Skin of body (tissue), 3 donors: ENCODE measurements at places on chromosomes 7 and 10.

- no peak for DNase-seq
Measured at GRCh38 chr10:47081264-47081663, 170.0 kb downstream of the PTPN20 start.

DNA sequence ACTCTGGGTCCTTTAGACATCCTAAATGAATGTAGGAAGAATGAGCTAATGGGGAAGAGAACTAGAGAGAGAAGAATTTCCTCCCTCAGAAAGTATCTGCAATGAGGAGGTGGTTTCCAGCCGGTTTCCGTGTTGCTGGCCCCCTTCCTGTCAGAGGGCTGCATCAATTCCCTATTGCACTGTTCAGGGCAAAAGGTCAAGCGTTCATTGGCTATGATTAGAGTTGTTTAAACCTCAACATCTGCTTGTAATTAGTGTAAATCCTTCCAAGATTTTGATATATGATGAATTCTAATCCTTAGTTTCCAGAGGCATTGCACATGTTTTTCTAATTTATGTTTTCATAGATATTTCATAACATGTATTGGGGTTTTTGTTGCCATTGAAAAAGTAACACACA, 107.3 kb upstream of the SGCE start:
- peak; percentile 93 for DNase-seq

DNA sequence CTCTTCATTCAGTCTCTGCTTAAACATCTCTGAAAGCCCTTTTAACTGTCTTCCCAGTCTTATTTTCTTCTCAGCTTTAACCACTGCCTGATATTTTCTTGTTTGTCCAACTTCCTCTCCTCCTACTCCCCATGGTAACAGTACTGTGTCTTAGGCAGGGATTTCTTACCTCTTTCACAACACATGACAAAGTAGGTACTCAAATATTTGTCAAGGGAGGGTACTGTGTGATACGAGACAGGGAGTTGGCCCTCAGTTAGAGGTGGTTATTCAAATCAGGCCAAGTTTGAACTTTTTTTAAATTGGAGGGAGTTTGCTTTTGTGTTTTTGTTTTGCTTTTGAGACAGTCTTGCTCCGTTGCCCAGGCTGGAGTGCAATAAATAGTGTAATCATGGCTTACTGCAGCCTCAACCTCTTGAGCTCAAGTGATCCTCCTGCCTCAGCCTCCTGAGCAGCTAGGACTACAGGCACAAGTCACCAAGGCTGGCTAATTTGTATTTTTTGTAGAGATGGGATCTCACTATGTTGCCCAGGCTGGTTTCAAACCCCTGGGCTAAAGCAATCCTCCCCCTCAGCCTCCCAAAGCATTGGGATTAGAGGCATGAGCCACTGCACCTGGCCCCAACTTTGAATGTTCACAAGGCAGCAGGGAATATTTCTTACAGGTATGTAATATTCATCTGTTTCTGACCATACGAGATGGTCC, 2.5 kb upstream of the KPNA7 start:
- no peak for DNase-seq

DNA sequence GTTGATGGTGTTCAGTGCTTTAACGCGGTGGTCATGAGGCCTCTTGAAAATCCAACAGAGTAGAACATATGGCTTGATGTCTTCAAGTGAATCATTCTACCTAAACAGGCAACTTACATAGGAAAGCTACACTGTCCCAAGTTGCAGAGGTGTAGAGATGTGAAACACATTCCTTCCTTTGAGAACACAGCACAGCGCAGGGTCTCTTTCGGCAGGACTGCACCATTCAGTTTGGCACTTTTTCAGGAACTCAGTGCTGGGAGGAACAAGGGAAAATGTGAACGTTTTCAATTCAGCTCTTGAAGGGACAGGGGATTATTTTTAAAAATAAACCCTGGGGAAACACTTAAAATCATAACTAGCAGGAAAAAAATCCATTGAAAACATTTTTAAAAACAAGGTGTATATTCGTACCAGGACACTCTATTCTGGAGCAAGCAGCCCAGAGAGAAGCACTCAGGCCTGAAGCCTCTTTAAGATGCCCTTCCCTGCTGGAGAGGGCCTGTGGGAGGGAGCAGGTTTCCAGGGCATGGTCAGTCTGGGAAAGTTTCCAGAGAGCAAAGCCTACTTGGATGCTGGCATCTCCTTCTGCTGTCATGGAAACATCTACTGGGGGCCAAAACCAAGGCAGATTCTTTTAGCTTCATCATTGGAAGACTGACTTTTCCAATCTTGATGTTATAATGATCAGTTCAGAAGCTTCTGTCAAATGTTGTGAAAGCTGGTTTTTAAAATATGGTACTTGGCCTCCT, 60.4 kb upstream of the NPVF start:
- no peak for DNase-seq

GRCh38 chr10:43820663-43821062, 172.0 kb upstream of the ZNF32 start:
- no peak for DNase-seq

- DNase-seq, result no peak
Measured at GRCh38 chr10:36766940-36767339, 358.5 kb upstream of the ANKRD30A start.

DNA sequence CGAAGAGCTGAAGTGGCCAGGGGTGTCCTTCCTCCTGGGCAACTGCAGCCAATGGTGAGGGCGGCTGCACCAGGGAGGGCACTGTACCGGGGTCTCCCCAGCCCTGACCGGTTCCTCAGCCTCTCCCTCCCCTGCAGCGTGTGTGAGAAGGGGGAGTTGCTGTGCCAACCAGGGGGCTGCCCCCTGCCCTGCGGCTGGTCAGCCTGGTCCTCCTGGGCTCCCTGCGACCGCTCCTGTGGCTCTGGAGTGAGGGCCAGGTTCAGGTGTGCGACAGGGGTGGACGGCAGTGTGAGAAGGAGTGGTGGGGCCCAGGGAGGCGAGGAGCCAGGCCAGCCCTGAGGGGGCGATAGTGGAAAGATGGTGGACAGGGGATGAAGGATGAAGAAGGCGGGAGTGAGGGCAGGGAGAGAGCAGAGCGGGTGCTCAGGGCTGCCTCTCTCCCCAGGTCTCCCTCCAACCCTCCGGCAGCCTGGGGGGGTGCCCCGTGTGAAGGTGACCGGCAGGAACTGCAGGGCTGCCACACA, 30.2 kb upstream of the ZNF467 start:
- DNase-seq, result no peak

DNA sequence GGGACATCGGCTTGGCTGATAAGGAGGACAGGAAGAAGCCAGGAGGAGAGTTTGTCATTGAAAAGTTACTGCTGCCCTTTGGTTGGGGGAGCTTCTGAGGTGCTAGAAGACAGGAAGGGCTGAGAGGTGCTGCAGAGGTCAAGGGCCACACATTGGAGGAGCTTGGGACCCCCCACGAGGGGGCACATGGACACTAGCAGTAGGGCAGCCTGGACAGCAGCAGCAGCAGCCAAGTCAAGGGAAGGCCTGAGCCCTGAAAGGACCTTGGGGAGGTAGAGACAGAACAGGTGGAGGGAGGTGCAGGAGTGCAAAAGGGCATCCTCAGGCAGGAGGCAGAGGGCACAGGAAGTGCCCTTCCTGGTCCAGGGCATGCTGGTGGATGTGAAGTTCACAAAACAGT, 439.7 kb upstream of the IGFBP3 start:
- no peak for DNase-seq

- DNase-seq, result no peak
Measured at GRCh38 chr10:48729941-48730457, 45.3 kb downstream of the WDFY4 start.

DNA sequence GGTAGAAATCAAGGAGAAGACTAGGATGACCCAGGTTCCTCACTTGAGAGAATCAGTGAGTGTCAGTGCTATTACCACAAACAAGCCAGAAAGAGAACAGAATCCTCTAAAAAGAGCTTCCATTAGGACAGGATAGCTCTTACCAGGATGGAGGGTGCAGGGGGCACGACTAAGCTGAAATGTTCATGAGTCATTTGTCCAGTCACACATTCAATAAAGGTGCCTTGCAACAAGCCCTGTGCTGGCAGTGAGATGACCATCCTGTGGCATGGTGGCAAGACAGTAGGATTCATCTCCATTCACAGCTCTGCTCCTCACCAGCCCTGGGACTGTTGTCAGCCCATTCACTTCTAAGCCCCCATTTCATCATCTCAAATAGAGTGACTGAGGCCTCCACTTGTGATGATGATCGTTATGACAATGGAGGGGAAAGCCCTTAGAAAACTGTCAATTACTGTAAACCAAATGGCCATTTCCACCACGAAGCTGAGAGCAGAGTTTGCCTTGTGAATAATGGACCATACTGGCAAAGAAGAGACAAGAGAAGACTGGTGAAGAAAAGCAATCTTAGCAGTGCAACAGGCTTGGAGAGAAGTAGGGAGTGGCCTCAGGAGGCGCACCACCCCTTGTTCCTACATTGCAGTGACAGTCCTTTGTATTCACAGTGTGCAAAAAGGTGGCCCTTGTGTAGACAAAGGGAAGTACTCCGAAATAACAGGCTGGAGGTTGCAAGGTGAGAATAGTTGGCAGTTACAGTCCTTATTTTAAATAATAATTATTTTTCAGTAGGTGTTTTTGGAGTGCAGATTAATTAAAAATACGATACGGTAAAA, 9.0 kb upstream of the WIPF3 start:
- no peak for DNase-seq

DNA sequence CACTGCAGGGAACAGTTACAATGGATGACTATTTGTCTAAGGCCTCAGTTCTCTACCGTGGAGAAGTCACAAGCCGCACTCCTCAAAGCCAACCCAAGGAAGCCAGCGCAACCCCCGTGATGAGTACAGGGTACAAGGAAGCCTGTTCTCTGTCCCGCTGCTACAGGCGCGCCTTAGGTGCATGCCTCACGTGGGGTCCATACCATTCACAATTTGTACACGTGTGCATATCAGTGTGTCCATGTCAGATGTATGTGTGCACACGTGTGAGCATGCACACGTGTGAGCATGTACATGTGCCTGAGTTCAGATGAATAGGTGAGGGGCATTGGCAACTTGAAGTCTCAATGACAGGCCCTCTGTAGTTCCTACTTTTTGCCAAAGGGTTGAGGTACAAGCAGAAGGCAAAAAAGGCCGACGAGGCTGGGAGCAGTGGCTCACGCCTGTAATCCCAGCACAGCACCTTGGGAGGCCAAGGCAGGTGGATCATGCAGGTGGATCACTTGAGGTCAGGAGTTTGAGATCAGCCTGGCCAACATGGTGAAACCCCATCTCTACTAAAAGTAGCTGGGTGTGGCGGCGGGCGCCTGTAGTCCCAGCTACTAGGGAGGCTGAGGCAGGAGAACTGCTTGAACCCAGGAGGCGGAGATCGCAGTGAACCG, 62.8 kb downstream of the CTBP2 start:
- no peak for DNase-seq

DNA sequence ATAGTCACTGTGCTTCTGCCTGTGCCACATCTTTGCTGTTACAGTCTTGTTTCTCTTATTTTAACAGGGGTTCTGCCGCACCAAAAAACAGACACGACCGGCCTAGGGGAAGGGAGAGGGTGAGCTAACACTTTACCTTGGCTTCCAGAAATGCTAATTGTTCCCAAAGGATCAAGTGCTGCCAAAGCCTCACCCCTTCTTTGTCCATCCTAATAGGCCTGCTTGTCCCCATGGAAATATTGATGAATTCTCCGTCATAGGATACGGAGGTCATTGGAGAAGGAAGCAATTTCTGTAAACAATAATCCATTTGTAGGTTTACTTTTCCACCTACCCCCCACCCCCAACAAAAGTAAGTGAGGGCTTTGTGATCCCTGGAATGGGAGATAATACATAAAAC, 567.3 kb downstream of the KCNMA1 start:
- no peak for DNase-seq

DNA sequence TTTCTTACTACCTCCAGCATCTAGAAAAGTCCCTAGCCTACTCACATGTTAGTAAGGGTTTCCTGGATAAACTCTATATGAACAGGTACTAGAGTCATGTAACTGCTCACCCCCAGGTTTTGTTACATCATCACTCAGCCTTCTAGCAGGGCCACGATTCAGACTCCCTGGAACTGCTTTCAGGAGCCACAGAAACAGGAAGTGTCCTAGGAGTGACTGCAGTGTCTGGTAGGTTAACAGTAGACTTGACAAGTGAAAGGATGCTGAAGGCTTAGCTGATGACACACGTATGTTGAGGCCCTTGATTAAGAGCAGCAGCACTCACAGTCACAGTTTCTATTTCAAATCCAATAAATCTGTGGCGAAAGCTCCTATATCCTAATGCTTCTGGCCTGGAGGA, 101.2 kb downstream of the DNMBP start:
- DNase-seq, result no peak

- DNase-seq, result no peak
Measured at GRCh38 chr10:46299286-46299535, 12.4 kb downstream of the ANTXRL start.

DNA sequence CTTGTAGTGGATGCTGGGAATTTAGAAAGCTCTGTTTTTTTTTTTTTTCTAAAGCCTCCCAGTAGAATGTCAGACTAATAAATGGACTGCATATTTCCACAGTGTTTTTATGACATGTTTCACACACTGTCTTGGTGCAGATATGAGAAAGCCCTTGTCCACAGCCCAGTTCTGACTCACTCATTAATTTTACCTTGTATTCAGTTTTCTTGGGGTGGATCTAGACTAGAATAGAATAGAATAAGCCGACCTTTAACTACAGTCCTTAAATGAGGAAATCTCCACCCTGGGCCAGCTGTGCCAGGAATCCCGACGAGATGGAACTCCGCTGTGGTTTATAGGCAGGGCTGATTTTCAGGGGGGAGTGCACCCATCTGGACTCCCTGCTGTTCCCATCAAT, 274.7 kb downstream of the NRG3 start:
- no peak for DNase-seq

DNA sequence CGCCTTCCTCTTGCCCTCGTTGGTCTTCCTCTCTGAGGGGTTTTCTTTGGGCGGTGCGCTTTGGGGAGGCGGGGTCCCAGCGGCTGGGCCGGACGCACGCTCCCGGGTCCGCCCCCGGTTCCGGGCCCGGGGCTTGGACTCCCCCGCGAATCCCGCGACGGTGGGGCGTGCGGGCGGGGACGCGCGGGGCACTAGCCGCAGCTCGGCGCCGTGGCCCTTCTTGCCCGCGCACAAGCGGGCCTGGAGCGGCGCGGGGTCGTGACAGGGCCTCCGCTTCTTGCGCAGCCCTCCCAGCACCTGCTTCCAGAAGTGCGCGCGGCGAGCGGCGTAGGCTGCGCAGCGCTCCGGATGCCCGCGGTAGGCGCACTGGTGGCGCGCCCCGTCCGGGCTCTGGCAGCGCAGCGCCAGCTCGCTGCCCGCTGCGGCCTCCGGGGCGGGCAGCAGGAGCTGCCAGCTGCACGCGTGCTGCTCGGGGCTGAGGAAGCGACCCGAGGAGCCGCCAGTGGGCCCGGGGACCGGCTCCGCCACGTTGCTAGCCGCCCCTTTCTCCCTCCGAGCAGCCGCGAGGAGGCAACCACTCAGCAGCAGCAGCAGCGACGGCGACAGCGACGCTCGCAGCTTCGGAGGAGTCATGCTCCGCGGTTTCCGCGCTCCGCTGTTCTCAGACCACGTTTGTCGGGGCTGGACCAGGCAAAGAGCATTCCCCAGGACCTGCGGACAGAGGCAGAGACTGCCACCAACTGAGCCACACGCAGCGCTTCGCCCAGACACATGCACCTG, 759 bp downstream of the FGFBP3 start:
- peak; percentile 84 for DNase-seq

- DNase-seq, result no peak
Measured at GRCh38 chr7:5838761-5839500, 41.7 kb upstream of the OCM start.
